Naive thymus-derived CD8-positive, alpha-beta T cell (primary cell): ENCODE measurements at places on chromosomes 2 and 18. TPM values are rescaled to one million over a fixed set of nuclear protein-coding genes. Genes with fewer than 3 reads are reported as not detected.

RBKS gene
- polyA plus RNA-seq: 4.8 TPM

CFAP65 gene
- polyA plus RNA-seq: not detected

CASP10 gene
- 17.5 TPM for polyA plus RNA-seq

MATN3 gene
- polyA plus RNA-seq: not detected

FHL2 gene
- 2.8 TPM for polyA plus RNA-seq

DNAH6 gene
- polyA plus RNA-seq: 1.6 TPM

RAB1A gene
- polyA plus RNA-seq: 38.8 TPM

SULT1C4 gene
- polyA plus RNA-seq: not detected

SCN3A gene
- polyA plus RNA-seq: not detected

MEP1B gene
- not detected for polyA plus RNA-seq

ESPNL gene
- not detected for polyA plus RNA-seq

SATB2 gene
- 0.43 TPM for polyA plus RNA-seq

LRRC30 gene
- polyA plus RNA-seq: not detected

DSC2 gene
- polyA plus RNA-seq: not detected
